Left ventricle myocardium superior (tissue), 1 donor: ENCODE measurements at places on chromosomes 2 and 18. TPM values are rescaled to one million over a fixed set of nuclear protein-coding genes. Genes with fewer than 3 reads are reported as not detected.

ITPRID2 gene
- total RNA-seq = 68.4 TPM

UGT1A8 gene
- total RNA-seq = not detected

SGPP2 gene
- 30.6 TPM for total RNA-seq

COPS9 gene
- total RNA-seq = 204 TPM

GRCh38 chr18:35616664-35617423, 35.3 kb downstream of the GALNT1 start:
- no peak for DNase-seq

DNA sequence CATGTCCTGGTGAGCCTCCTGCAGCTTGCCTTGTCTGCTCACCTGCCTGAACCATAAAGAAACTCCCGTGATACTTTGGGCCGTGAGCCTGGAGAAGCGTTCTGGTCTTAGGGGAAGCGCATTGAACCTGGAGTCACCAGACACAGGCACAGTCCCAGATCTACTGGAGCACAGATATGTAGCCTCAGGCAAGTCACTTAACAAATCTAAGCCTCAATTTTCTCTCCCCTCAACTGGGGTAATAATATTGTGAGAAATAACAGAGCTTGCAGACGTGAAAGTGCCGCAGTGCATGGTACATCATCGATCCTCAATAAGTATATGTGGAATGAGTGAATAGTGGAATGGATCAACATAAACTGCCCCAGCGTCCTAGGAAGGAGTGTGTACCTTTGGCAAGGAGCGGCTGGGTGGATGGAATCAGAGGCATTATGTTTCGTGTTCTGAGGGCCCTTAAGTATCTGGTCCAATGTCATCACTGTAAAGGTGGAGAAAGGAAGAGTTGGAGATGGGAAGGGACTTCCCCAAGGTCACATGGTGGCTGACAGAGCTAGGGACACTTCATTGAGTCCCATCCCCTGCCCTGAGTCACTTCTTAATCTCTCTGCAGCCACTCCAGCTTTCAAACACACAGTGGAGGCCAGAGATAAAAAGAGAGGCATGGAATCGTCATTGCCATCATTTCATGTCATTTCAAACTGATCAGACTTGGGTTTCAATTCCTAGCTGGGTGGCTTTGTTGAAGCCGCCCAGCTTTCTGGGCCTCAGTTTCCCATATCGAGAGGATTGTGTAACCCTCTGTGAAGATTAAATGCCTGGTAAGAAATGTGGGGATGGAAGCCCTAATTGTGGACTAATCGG, 172.4 kb downstream of the DDX1 start:
- DNase-seq = no peak

DNA sequence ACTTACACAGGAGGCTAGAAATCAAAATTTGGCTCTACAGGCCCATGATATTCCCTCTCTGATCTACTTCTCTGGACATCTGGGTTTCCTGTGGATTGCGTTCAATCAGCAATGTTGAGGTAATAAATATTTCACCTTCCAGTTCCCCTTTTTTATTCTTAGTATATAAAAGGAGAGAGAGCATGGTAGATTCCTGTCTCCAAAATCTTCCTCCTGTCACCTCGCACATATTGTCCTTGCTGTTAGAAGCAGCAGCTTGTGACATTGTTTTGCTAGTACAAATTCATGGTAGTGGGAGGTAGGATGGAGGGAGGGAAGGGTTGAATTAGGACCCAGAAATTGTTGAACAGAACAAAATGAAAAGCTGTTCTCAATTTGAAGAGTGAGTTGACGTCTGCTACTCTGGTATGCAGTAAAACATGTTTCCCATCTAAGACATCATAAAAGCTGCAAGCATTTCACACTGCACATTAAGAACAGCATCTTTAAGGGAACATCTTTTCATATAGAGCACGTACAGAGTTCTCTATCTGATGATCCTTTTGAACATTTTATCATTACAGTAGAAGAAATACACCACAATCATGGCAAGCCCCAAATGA, 156.4 kb downstream of the RDH14 start:
- DNase-seq = no peak

- no peak for DNase-seq
Observed at GRCh38 chr2:102784940-102785339, 23.1 kb downstream of the TMEM182 start.

- no peak for DNase-seq
Observed at GRCh38 chr2:174840436-174840835, 76.2 kb upstream of the CHRNA1 start.

DNA sequence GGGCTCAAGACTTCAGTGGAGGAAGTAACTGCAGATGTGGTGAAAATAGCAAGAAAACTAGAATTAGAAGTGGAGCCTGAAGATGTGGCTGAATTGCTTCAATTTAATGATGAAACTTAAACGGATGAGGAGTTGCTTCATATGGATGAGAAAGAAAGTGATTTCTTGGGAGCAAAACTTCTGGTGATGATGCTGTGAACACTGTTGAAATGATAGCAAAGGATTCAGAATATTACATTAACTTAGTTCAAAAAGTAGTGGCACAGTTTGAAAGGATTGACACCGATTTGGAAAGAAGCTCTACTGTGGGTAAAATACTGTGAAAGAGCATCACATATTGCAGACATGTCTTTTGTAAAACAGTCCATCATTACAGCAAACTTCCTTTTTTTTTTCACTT, 638.0 kb downstream of the NYAP2 start:
- DNase-seq = no peak

GRCh38 chr2:144261966-144262365, 258.0 kb downstream of the ZEB2 start:
- DNase-seq = no peak

GRCh38 chr2:15243762-15244161, 317.4 kb downstream of the NBAS start:
- no peak for DNase-seq
